ENCODE measurements at places on chromosomes 4 and X. TPM values are rescaled to one million over a fixed set of nuclear protein-coding genes. Genes with fewer than 3 reads are reported as not detected.
A peak's percentile ranks its signal among the peaks of the same experiment; 100 is the strongest.

- DNase-seq = no peak
Measured at GRCh38 chrX:10142041-10142599, 14.7 kb upstream of the CLCN4 start.

GRCh38 chrX:66328950-66329596 lies 165.0 kb downstream of the HEPH start:
- DNase-seq = no peak

The SH3D19 gene
- 121 TPM for total RNA-seq

- peak; percentile 31 for DNase-seq
Measured at GRCh38 chr4:183256756-183257385, 63.2 kb downstream of the CLDN22 start.

The SSX7 gene
- total RNA-seq = not detected

The CXCL10 gene
- total RNA-seq = not detected

The GIMD1 gene
- total RNA-seq = not detected

DNA sequence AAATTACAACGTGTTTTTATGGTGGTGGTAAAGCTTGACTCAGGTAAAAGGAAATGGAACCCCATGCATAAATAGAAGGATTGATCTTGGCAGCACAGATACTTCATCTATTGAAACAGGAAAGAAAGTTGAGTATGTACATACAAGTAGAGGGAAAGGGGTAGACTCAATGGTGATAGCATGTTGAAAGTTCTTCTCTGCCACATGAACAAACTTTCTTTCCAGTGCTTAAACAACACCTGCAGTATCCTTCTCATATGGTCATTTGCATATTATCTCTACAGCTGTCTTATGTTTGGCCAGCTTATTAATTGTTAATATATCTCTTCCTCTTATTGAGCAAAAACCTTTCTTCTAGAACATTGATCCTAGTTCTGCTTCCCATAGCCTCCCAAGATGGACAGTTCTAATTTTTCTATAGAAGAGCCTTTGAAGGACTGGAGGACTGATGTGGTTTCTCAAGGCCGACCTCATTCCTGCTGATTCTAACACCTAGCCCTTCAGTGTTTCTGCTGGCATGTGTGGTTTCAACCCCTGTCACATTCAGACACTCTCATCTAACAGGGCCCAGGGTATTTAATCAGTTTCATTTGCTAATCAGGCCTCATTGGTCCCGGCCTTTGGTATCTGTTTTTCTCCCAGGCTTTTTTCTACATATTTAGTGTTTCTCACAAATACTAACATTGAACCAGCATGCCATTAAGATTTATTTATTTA lies 108.1 kb upstream of the SPRY1 start:
- no peak for DNase-seq

DNA sequence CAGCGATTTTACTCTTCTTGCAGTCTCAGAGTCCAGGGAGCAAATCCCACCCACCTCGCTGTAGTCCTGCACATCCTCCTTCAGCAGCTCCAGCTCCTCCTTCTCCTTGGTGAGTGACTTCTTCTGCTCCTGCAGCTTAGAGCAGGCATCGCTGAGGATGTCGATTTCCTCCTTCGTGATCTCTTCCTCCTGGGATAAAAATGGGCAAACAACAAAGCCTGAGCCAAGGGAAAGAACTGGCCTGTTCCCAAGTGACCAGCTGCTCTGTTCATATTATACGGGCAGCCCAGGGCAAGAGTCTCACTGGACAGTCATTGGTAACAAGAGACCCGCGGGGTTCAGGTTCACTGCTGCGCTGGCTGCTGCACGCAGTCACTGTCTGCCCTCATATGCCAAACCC lies 26.2 kb downstream of the FGFR3 start:
- no peak for DNase-seq

DNA sequence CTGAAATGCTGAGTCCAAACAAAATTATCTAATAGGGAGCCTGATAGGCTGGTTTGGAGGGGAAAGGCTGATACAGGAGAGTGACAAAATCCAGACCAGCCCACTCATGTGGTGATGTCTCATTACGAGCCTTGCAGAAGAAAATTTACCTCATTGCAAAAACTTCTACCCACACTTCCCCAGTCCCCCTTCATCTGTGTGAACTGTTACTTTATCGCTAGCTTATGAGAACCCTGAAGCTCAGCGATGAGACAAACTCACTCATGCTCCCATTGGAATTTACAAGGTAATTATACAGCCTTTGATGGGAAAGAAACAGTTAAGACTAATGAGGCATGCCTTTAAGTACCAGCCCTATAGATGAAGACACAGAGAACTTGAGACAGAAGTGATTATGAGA lies 76.1 kb downstream of the ARHGAP6 start:
- DNase-seq = no peak

DNA sequence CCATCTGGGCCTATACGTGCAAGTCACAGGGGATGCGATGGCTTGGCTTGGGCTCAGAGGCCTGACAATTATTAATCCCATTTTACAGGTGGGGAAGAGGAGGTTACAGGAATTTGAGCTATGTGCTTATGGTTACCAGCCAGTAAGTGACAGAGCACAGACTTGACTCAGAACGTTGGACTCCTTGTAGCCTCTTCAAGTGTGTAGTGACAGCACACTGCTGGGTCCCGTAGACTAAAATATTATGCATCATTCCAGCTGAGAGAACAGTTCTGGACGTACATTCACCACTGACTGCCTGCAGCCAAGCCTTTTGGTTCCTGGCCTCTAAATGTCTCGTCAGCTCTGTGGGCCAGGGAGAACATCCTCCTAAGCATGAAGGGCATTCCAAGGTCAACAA lies 314.5 kb downstream of the GPAT3 start:
- DNase-seq = no peak

The NPY1R gene
- total RNA-seq = 1.6 TPM

The PRSS48 gene
- total RNA-seq = not detected

The SHROOM4 gene
- total RNA-seq = 10.5 TPM

The LIMCH1 gene
- 382 TPM for total RNA-seq

DNA sequence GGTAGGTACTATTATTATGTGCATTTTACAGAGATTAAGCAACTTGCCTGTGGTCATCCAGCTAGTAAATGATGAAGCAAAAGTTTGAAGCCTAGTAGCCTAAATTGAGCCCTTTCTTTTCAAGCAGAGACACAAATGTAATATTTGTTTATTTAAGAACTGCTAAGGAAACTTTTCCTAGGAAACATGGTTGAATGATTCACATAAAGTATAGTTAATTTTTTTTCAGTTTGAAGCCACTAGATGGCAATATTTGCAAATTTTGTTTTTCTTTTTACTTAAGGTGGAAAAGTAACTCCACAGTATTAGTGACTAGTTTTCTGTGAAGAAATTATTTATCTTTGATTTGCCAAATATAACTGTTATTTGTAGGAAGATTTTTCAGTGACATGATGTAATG lies 52.8 kb upstream of the ANKRD17 start:
- DNase-seq = no peak

GRCh38 chrX:13685126-13685763 lies 3.7 kb upstream of the RAB9A start:
- DNase-seq = no peak

The IBSP gene
- total RNA-seq = not detected

GRCh38 chr4:8771666-8772065 lies 100.0 kb downstream of the HMX1 start:
- DNase-seq = peak; percentile 1

- no peak for DNase-seq
Measured at GRCh38 chr4:4455210-4455865, 68.4 kb downstream of the NSG1 start.

The FAM9C gene
- not detected for total RNA-seq

The TCEAL8 gene
- total RNA-seq = 48.5 TPM

The PHEX gene
- 0.03 TPM for total RNA-seq

GRCh38 chr4:76697129-76697803 lies 200.7 kb downstream of the SOWAHB start:
- no peak for DNase-seq

The SLC10A4 gene
- not detected for total RNA-seq

DNA sequence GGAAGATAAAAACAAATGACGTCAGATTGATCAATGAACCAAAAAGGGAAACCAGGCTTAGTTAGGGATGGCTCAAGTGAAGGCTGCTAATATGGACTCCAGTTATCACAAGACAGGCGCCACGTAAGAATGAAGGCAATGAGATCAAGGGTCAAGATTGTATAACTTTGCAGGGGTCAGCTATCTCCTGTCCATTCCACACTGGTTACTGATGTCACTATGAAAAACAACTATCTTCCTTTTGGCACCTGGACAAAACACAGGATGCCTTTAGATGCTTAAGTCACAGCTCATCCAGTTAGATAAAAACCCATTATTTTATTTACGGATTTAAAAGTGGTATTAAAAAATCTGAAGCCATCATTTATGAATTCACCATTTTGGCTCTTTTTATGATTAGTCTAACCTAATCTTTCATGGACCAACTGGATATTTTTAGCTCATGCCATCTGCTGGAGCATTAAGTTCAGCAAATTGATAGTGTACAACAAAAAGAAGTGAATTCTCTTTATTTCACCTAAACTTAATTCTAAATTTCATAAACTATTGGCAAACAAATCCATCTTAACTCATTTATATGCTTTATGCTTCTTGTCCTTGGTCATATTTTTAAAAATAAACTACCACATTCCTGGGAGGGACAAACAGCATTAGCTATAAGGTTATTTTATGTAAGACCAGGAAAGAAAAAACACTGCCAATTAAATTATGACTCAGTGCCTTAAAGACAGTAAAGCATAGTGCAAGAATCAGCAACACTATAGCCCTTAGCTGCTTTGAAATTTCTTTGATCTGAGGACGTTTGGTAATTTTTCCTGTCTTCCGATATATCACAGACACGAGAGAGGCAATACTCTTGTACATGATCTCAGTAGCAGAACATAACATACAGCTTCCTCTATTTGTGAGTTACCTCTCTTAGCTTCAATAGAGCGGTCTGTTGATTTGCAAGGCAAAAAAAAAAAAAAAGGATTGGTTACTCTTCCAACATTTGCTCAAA lies 27.0 kb downstream of the DHX15 start:
- DNase-seq = no peak

GRCh38 chr4:85113706-85114105 lies 147.2 kb upstream of the WDFY3 start:
- no peak for DNase-seq

GRCh38 chr4:1575418-1576303 lies 108.5 kb downstream of the FAM53A start:
- no peak for DNase-seq

GRCh38 chrX:38627683-38628082 lies 66.3 kb downstream of the TSPAN7 start:
- no peak for DNase-seq

DNA sequence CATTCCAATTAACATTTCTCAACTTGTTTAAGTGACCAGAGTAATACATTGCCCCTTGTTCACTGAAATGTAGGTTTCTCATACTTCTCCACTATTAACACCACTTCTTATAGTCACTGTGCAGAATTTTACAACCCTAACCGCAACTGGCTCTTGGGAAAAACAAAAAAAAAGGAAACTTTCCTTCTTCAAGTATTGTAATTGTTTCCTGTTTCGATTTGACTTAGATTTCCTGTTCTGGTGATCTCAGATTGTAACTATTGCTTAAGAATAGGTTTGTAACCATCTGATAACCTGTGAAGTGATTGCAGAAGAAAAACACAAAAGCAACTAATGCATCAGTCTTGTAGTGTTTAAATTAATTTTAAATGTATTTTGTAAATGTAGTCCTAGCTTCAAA lies 594.7 kb upstream of the GALNT7 start:
- DNase-seq = no peak

DNA sequence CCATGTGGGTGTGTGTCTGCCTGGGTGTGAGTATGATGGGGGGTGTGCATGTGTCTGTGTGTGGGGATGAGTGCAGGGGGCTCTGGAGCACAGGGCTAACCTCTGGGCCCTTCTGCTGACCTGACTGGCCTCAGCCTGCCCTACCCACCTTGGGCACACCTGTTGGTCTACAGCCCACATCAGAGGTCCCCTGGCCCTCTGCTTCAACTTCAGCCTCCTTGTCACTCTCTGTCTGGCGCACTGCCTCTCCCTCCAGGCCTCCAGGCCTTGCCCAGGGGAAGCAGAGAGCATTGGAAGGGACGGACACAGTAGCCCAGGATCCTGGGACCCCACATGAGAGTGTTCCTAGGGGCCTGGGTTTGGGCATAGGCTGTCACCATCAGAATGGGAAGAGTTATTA lies 115.4 kb downstream of the EFNB1 start:
- DNase-seq = no peak

GRCh38 chr4:7499661-7500060 lies 64.9 kb upstream of the PSAPL1 start:
- DNase-seq = no peak

- DNase-seq = no peak
Measured at GRCh38 chr4:126223784-126224407, 909.1 kb downstream of the FAT4 start.

- no peak for DNase-seq
Measured at GRCh38 chr4:24315056-24315455, 269.3 kb downstream of the DHX15 start.
